ENCODE measurements at places on chromosomes 2 and 18.

DNA sequence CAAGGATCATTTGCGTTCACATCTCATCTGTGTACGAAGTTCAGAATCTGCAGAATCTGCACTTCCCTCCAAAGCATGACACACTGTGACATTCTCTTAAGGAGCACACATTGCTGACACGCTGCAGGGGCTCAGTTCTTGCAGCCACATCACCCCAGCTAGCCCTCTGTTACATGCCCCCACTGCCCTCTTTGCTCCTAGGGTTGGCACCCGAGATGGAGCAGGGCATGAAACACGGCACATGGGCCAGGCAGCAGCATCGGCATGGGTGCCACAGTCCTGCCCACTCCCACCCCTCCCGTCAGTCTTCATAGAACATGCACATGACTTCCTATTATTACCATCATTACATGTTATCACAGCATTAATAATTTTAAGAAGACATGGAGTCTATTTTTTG, 76.4 kb downstream of the COL6A3 start:
- no peak for DNase-seq

GRCh38 chr2:168478206-168478605, 22.1 kb downstream of the CERS6 start:
- no peak for DNase-seq

DNA sequence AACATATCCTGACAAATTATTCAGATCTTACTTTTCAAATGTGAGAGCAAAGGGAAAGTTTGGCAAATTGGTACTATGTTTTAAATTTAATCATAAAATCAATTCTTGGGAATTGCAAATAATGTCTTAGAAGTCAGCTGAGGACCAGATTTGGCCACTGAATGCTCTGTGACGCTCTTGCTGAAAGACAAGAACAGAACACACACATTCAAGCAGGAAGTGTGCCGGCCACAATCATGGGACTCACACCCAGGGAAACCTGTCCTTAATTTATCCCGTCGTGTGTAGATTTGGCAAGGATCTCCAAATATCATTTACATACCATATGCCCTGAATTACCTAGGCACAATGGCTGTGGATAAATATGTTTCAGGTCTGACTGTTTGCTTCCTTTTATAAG, 253.1 kb downstream of the TCF4 start:
- DNase-seq, result no peak

DNA sequence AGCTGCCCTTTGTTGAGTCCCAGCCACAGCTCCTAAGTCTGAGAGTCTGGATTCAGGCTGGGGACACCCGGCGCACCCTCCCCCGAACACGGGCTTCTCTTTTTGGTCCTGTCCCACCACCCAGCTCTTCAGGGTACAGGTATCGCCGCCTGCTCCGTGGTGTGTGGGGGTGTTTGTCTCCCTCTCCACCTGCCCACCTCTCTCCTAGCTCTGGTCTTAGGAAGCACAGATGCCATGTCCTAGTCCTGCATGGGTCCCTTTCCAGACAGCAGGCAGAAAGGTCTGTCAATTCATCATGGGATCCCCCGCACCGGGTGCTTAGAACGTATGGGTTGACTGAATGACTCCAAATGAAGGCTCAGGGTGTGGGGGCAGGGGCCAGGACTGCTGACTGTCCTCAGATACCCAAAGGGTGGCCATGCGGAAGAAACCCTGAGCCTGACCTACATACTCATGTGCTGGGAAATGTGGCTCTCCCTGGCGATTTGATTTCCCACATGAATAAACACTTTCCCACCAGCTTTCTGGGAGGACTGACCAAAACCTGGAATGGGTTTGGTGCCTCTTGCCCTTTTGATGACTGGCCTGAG, 156.8 kb downstream of the CELF4 start:
- DNase-seq, result no peak

- DNase-seq, result no peak
Measured at GRCh38 chr18:63137999-63138435, 181.6 kb downstream of the BCL2 start.

GRCh38 chr2:104434318-104434792, 419.6 kb upstream of the POU3F3 start:
- no peak for DNase-seq

DNA sequence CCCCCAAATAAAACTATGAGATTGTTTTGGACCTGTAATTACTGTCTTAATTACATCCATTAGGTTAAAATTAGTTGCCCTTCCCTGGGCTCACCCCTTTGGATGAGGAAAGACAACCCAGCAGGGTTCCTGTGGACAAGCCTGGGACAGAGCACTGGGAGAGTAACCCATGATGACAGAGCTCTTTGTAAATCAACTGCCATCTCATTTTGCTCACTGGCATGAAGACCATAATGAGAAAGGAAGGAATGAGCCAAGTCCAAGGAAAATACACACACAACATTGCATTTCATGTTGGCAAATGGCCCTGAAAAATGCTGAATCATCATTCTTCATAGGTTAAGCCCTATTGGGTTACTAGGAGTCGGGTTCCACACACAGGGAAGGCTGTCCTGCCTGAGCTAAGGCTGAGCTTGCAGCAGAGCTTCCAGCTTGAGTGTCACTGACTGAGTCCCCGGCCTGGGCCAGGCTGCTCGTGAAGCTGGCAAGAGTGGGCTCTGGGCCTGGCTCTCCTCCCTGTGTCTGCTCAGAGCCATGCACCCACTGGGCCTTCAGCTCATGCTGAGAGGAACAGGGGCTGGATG, 94.1 kb upstream of the ACAA2 start:
- DNase-seq, result no peak

GRCh38 chr18:21557607-21558253, 42.8 kb downstream of the ESCO1 start:
- DNase-seq, result no peak

DNA sequence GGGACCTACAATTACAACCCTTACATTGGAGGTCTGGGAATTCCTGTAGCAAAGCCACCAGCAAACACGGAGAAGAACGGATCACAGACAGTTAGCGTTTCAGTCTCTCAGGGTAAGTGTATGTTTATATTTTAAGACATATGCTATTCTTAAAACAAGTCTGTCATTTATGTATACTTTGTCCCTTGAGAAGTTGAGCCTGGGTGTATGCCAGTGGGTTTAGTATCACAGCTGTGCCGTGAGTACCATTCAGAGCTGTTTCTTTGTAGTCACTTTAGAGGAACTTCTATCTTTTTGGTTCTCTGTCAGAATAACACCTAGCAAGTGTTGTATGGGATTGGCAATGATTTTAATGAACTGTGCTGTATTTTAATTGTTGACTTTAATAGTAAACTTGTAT, 125.6 kb downstream of the BIRC6 start:
- peak; percentile 31 for DNase-seq

DNA sequence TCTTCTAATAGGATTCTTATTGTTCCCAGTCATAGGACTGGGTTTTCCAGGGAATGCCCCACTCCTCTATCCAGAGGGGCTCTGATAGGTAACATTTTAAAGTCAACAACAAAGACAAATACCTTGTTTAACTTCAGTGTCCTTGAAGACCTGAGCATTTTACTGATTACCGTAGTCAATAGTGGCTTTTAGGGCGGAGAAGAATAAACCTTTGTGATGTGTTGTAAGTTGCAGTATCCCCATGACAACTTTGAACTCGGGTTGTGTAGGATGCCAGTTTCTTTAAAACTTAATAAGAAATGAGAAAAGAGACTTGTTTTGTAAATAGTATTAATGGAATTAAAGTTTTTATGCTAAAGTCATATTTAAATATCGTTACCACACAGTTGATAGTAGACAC, 6.0 kb downstream of the GATA6 start:
- no peak for DNase-seq

GRCh38 chr2:240247241-240247867, 106.9 kb upstream of the OTOS start:
- DNase-seq, result no peak

DNA sequence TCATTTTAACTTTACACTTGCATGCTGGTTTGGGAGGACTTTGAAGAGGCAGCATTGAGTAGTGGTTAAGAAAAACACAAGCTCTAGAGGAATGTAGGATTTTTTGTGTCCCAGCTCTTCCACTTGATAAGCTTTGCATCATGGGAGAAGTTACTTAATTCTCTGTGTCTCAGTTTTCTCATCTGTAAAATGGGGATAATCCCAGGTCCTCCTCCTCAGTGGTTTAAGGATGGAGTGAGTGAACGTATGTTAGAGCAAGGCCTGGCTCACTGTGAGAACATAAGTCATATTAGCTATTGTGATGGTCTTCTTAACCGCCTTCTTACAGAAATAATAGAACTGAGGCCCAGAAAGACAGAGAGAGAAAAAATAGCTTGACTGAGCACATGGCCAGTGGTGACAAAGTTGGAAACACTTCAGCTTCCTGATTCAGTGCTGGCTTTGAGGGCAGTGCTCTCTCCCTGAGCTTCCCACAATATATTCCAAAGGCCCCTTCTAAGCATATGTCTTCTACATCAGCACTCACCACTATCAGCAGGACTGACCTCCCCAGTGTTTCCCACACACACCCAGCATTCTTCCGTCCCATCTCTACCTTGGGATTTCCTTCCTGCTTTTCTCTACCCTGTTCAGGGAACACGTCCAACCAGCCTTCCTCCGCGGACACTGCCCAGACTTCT, 214.9 kb upstream of the TNP1 start:
- no peak for DNase-seq

GRCh38 chr2:1723397-1724042, 20.8 kb downstream of the PXDN start:
- no peak for DNase-seq

DNA sequence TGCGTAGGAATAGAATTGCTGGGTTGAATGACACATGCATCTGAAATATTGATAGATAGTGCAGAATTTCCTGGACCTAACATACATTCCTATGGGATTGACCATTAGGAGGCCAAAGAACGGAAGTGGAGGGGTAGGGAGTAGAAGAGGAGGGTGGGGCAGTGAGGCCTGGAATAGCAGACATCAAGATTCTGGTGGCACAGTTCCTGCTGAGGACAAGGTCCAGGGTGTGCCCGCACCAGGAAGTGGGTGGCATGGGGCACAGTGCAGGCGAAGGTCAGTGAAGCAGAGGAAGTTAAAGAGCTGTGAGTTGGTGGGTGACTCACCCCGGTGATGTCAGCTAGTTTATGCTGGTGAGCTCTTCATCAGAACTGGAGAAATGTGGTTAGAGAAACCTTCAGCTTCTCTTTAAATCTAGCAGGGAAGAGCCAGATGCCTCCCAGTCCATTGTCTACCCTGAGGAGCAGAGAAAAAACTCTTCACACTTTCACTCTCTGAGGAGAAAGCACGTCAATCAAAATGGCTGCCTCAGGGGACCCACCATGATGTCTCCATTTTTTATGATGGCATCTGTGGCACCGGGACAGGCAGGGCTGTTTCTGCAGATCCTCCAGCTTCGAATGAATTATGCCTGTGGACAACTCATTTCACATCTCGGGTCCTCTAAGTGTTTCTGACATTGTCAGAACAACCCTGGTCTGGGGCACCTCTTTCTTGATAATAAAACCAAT, 55.9 kb upstream of the CTLA4 start:
- peak; percentile 47 for DNase-seq

- no peak for DNase-seq
Measured at GRCh38 chr18:22765896-22766295, 167.2 kb upstream of the RBBP8 start.

GRCh38 chr2:133333181-133333580, 235.1 kb downstream of the NCKAP5 start:
- no peak for DNase-seq

DNA sequence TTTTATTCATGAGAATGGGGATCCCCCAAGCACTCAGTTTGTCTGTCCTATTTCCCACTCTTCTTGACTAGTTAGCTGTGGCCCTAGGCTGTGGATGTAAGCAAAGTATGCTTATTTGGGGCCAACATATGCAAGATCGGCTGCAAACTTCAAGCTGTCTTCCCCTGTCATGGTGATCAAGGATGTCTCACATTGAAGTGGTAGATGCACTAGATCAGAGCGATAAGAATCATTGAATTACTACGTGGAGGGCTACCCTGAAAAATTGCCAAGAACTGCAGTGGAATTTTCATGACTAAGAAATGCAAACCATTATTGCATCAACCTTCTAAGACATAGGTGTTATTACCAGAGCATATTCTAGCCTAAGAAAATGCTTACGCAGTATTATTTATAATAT, 527.4 kb downstream of the RNF144A start:
- DNase-seq, result no peak

GRCh38 chr2:189818249-189819038, 34.2 kb downstream of the PMS1 start:
- DNase-seq, result no peak

DNA sequence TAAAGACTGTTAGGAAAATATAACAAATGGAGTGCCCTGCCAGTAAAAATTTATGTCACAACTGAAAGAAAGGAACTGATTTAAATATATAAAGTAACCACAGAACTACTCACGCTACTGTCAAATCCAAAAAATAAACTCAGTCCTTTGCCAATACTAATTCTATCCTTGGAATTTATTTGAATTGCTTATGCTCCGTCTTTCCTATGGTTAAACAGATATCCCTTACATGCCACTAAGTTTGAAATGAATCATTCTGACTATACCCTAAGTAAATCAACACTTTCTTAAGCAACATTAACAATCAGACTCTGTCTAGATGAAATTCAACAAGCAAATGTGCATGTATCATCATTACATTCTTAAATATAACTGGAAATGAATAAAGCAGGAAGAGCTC, 9.8 kb downstream of the HNRNPLL start:
- DNase-seq, result no peak

DNA sequence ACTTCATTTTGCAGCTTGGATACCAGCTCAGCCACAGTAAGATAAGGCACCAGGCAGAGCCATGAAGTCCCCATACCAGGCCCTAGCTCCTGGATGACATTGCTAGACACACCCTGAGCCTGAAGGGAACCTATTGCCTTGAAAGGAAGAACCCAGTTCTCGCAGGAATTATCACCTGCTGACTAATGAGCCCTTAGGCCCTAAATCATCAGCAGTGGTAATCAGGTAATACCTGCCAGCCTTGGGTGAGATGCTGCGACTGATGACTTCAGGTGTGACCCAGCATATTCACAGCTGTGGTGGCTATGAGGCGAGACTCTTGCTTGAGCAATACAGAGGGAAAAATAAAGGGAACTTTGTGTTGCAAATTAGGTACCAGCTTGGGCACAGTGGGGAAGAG, 24.9 kb downstream of the CLK1 start:
- DNase-seq, result no peak

DNA sequence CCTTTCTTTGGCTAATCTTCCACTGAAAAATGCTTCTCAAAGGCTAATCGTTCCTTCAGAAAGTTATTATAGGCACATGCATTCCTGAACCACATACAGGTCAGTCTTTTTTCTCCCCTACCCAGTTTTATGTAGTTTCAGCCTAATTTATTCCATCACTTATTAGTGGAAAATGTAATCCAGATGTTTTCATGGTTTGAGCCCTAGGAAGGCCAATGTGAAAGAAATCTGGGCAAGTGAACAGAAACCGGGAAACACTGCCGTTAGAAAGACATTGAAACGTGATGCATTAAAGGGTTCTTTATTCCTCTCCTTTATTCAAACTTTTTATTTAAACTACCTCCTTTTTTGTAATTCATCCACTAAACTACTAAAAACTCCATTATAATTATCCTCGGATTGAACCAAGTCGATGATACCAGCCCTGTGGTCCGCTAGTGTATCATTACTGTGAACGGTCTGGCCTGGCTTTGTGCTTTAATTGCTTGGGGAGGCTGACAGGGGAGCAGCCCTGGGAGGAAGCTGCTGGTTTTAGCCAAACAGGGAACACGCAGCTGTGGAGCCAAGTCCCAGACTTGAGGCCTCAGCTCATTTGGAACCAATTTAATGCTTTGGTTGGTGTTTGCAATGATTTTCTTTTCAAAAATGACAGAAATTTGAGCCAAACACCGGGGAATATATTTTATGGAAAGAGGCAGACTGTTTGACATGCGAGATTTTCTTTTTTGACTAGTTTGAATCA, 149.2 kb downstream of the ARHGAP28 start:
- DNase-seq, result peak; percentile 88

- DNase-seq, result no peak
Measured at GRCh38 chr2:46187112-46187618, 110.0 kb upstream of the EPAS1 start.

Measured in right hindlimb (tissue), 1 donor.